Esophagus muscularis mucosa (tissue), 4 donors: ENCODE measurements at places on chromosomes 2 and 18. TPM values are rescaled to one million over a fixed set of nuclear protein-coding genes. Genes with fewer than 3 reads are reported as not detected.
A peak's percentile ranks its signal among the peaks of the same experiment; 100 is the strongest.

DNA sequence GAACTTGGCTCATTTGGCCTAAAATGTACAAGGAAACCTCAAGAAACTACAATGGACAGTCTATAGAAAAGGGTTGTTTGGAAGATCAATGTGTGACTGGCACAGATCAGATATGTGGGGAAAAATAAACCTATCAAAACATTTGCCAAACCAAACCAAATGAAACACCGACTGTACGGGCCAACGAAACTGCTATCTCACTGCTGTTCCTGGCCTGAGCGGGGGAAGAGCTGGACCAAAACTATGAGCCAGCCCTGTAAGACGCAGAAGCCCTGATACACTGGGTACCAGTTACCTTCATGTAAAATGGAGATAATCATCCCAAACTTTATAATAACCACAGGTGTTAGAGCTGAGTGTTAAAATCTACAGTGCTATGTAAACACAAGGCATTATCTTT lies 11.7 kb downstream of the CDC42EP3 start:
- no peak for DNase-seq

Gene NT5DC4
- not detected for total RNA-seq

GRCh38 chr2:38098421-38099098 lies 22.6 kb upstream of the CYP1B1 start:
- DNase-seq, result no peak

DNA sequence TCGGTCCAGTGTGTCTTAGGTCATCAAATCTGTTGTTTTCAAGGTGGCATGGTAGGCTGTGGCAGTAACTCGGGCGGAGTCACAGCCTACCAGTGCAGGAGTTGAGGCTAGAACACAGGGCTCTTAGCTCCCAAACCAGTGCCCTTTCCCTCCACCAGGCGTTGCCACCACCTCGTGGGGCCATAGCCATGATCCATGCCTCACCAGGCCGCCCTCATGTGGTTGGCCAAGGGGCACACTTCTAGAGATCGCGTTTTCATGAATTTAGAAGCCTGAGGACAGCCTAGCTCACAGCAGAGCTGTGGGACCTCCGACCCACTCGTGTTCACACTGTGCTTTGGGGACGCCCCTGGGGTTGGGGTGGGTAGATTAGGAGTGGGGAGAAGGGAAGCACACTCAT lies 10.6 kb downstream of the SEC11C start:
- DNase-seq, result no peak

DNA sequence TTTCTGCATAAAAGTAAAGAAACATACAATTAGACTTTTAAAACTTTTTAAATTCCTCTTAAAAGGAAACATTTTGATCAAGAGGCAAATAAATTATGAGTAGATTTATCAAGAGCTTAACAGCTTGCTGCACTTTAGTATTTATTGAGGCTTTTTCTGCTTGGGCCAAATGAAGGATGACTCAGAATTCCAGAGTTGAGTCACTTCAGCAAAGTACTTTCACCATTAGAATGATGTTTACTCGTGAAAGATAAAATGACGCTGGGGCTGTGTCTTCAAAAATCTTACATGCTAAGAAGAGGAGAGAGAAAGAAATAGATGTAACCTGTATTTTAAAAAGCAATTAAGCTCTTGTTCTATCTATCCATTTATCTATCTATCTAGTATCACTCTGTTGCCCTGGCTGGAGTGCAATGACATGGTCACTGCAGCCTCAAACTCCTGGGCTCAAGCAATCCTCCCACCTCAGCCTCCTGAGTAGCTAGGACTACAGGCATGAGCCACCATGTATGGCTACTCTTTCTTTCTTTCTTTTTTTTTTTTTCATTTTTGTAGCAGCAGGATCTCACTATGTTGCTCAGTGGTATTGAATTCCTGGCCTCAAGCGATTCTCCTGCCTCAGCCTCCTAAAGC lies 75.3 kb upstream of the RIOK3 start:
- no peak for DNase-seq

DNA sequence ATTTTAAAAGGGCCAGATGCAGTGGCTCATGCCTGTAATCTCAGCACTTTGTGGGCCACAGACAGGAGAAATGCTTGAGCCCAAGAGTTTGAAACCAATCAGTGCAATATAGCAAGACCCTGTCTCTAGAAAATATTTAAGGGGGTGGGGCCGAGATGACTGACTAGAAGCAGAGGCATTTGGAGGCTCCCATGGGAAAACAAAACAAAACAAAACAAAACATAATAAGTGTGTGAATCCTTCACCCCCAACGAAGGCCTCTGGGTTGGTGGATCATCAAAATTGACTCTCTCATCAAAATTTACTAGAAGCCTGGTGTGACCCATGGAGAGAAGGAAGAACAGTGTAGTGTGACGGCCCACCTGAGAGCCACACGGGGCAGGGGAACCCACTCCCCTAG lies 560.9 kb downstream of the LRP1B start:
- no peak for DNase-seq

GRCh38 chr2:119491776-119492525 lies 32.3 kb downstream of the SCTR start:
- DNase-seq, result peak; percentile 81

DNA sequence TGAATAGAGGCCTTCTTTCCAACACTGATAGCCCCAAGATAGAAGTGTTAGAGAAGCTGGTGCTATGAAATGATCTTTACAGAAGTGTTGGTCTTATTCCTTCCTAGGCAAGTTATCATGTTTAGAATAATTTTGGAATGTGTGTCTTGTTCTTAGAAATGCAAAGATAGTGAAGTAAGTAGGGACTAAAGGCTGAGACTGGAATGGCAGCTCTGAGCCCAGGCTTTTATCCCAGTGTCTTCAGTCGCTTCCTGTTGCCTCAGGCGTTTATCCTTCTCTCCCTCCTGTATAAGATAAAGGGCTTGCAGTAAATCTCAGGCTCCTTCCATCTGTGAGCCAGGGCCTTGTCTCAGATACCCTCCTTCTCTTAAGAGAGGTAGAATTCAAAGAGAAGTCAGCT lies 218.1 kb downstream of the TPGS2 start:
- DNase-seq, result no peak

Gene ATP6V1B1
- total RNA-seq, result not detected

DNA sequence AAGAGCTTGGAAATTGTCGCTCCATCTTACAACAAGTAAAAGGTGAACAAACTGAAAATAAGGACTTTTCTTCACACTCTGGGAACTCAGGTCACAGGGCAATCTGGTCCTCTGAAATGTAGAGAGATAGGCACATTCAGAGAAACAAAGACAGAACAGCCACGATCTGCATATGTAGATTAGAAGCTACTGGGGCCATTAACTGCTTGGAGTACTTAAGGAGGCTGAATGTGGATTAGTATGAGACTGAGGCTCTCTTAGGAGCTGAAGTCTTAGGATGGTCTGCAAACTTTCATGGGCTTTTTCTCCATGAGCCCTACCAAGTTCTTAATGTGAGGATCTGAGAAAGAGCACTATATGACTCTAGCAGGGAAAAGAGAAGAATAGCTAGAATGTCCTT lies 265.3 kb upstream of the NXPH2 start:
- DNase-seq, result no peak

- no peak for DNase-seq
These were observed 65.1 kb downstream of the MEX3C start for GRCh38 chr18:51132256-51132935.

DNA sequence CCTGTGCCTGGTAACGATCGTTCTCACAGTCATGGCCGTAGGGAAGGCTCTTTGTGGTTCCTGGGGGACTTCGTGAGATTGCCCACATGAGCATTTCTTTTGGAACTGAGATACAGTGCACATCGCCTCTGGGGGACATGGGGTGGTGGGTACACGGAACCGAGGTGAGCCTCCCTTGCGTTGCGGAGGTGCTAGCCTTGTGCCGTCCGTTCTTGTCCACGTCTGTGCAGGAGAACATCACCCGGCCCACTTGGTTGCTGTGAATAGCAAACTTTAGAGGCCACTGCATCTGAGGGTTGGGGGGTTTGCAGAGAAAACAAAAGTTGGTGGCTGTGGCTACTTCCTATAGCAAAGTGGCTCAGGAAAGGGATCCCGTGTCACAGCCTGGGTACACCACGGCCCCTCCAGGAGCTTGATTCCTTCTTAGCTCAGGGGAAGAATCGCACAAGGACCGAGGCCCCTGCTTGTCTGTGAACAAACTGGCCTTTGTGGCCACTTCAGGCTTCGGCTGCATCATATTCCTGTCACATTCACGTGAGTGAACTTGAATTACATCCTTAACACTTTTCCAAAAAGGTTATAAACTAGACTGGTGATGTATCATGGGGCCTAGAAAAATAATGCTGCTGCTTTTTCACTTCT lies 72.6 kb downstream of the LRRFIP1 start:
- no peak for DNase-seq

- DNase-seq, result no peak
These were observed 738.6 kb upstream of the PIK3C3 start for GRCh38 chr18:41216341-41217003.

GRCh38 chr18:58501066-58501896 lies 127.6 kb downstream of the ALPK2 start:
- no peak for DNase-seq

- DNase-seq, result peak; percentile 81
These were observed 98.5 kb upstream of the UXS1 start for GRCh38 chr2:106292627-106293026.

Gene RAB31
- 145 TPM for total RNA-seq

Gene FAM124B
- total RNA-seq, result 6.2 TPM

GRCh38 chr18:27996801-27997272 lies 180.1 kb downstream of the CDH2 start:
- DNase-seq, result no peak

Gene SLC8A1
- total RNA-seq, result 156 TPM

DNA sequence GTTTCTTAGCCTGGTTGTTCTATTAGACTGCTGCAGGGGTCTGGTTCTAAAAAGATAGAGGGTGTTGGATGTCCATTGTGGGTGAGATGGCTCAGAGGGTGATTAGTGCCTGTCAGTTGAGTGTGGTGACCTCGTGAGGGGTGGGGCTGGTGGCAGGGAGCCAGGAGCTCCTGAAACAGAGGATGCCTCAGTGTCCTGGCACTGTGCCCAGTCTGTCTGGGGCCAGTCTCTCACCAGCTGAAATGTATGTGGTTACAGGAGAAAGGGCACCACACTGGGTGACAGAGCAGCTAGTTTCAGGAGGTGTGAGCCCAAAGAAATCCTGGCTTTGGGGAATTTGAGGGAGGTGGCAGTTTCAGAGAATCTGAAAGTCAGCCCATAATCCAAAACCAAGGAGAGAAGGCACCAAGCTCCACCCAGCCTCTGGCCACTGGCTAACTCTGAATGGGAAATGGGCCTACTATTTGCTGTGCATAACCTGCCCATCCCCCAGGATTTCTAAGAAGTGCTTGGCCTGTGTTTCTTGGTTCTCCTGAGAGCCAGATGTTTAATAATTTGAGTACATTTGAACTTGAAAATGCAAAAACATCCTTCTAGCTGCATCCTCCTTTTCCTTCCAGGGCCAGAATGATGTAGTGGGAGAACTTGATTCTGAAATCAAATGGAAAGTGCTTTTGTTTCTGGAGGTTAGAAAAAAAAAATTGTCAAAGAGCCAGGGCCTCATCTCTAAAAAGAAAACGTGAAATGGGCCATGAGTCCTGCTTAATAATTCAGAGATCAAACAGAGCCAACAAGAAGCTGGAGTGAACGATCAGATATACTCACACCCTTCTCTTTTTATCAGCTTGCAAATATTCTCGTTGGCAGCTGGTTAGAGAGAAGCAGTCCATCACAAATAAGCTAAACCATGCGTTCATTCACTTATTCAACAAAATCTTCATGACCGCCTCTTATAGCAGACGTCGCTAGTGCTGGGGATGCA lies 92.3 kb downstream of the B3GNT2 start:
- no peak for DNase-seq

DNA sequence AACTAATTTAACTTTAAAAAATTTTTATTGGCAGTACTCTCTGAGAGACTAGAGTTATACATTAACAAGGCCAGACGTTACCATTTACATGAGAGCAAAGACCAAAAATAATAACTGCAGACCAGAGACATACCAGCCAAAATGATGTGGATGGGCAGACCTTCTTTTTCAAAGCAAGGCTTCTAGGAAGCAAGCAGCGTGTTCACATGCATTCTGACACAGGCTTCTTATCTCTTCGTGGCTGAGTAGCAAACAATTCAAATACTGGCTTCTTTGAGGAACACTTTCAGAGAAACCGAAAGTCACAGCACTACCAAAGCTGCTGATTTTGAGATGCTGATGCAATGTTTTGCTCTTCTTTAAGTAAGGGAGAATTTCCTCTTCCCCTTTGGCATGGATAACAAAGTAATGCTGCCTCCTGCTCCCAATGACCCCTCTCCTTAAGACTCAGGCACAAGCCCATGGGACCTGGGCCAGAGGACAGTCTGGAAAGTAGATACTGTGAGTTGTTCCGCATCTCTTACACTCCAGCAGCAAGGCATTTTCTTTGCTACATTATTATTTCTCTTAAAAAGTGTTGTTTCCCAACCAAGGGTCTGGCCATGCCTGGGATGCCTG lies 181.9 kb downstream of the MREG start:
- peak; percentile 91 for DNase-seq

Gene PIGN
- total RNA-seq, result 11.0 TPM

DNA sequence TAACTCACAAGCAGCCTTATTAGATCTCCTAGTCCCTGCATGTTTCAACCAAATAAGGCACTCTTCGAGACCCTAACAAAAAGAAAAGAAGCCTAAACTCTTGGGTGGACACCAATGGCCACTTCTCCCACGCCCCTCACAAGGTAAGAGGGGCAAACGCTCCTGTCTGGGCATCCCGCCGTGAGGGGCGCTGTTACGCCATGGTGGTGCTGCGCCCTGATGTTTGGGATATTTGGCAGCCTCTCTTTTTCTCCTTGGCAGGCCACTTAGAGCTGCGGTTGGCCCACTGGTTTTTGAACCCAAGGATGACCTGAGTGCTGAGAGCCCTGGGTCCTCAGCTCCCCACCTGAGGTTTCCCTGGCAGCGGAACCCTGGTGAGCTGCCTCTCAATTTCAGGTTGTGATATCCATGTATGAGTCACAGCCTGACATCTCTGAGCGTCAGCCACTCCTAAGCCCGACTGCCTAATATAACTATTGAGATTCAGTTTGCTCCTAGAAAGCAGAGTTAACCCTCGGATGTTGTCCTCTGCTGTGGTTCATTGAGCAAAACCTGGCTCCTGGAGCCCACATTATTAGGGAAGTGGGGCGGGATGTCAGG lies 103.3 kb downstream of the COL6A3 start:
- no peak for DNase-seq
